Omental fat pad (tissue), 4 donors: ENCODE measurements at places on chromosomes 7 and 10.

DNA sequence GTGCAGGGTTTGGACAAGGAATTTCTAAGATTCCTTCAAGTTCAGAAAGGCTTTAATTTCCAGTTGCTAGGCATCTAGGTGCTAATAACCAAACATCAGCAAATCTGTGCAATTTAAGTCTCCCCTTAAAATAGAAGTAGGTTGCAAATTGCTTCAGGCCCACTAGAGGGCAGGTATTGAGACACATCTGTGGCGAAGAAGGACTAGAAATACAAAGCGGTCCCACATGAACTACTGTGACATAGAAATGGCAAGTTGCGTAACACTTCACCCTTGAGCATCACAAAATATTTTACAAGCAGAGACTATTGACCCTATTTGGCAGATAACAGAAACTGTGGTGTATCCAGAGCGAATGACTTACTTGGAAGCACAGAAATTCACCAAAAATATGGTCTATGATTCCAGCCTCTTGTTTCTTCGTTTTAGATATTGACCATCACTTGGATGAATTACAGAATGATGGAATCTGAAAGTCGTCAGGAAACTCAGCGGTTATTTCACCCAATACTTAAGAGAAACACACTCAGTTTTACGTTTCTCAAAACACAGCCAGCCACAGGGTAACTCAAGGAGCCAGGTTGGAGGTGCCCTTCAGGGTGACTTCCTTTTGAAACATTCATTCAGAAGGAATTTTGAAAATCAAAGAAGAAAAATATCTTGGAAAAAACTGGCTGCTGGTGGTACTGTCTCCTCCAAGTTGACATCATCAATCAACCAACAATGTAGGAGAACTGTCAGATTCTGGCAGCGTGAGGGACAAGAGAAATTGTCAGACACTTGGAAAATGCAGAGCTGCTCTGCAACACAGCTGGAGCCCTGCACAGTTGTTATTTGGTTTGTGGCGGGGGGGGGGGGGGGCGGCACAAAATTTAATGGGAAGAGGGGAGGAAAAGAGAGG is 256.3 kb upstream of the MINDY3 start:
- no peak for DNase-seq

- no peak for DNase-seq
Observed at GRCh38 chr10:119518936-119519335, 23.6 kb downstream of the RGS10 start.

- no peak for DNase-seq
Observed at GRCh38 chr10:83809001-83809400, 330.3 kb upstream of the GHITM start.

DNA sequence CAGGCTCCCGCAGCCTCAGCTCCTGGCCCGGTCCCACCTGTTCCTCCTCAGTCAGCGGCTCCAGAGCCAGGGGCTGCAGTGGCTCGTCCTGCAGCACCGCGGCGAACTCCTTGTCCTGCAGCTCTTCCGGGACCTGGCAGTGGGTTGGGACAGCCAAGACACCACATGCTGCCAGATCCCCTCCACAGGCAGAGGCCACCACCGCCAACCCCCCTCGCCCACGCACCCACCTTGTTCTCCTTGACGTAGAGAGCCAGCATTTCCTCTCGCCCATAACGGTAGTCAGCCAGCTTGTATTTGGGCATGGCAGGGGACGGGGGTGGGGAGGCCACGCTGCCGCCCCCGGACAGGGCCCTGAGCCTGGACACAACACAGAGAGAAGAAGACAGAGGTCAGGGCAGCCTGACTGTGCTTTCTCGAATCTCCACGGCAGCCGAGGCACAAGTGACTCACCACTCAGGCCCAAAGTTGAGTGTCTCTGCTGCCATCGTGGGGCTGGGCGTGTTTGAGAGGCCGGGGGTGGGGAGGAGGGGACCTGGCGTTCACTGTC is 6.2 kb downstream of the GIGYF1 start:
- DNase-seq = no peak

DNA sequence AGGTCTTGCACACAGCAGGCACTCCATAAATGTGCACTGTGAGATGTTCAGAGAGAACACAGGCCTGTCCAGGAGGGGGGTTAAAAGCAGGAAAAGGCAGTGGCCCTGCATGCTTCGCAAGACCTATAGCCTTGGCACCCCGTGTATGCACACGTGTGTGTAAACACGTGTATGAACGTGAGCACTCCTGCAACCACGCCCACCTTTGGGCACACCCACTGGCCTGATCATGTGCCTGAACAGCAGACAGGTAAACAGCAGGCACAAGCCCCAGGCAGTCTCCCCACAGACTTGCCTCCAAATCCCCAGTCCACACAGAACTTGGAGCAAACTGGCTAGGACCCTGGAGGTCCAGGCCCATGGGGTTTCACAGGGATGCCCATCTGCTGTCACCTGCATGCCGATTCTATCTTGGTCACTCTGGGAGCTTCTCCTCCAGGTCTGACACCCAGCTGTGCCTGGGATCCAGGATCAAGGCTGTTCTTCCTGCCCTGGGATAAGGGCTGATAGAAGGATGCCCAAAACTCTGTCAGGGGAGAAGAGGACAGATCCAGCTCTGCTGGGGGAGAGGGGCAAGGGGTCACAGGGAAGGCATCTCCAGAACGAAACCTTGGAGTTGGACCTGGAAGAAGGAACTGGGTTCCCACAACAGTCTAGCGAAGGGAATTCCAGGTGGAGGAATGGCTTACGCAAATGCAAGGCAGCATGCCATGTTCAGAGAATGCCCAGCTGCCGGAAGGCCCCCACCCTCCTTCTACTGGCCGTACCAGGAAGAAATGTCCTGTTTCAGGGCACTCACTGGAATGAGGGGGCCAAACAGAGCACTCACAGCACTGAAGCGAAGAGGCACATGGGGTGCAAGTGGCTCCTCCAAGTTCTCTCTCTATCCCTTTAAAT is 14.3 kb upstream of the ZMIZ1 start:
- DNase-seq = no peak

DNA sequence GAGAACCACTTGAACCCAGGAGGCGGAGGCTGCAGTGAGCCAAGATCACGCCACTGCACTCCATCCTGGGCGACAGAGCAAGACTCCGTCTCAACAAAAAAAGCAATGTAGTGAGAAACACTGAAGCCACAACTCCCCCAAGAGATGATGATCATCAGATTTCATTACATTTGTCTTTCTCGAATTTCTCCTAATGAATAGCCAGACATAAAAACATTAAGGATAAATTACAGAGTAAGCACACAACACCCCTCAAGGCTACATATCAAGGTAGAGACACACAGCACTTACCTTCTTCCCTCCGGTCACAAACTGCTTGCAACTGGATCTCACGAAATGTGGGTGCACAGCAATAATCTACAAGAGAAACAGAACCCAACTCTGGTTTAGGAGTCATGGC is 91.5 kb downstream of the VPS41 start:
- DNase-seq = no peak

DNA sequence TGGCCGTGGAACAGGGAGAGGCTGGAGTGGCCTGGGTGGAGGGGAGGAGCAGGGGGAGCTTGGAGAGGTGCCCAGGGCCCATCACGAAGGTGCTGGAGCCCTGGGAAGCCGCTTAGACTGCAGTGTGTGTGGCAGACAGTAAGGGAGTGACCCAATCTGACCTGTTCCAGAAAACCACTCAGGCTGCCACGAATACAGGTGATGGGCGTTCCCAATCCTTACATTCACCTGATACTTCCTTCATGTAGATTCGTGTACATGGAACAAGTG is 161.7 kb downstream of the SVIL start:
- no peak for DNase-seq

DNA sequence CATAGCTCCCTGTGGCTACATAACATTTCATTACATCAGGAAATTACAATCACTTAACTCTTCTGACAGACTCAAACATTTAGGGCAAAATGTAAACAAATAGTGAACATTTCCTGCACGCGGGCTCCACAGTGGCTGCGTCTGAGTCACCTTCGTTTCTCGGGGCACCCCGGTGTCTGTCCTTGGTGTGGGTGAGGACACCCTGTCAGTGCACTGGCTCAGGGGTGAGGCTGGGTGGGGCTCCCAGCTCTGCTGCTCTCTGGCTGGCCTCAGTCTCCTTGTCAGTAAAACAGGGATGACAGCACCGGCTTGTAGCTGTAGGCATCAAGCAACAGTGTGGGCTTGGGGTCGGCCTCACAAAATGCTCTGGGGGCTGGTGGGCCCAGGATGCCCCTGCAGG is 237.1 kb upstream of the SHH start:
- DNase-seq = no peak
